Liver (tissue), 10 donors: ENCODE measurements at places on chromosomes 1 and 21. TPM values are rescaled to one million over a fixed set of nuclear protein-coding genes. Genes with fewer than 3 reads are reported as not detected.

Gene FBXO42
- 6.3 TPM for total RNA-seq

GRCh38 chr21:44094832-44095231 lies 12.4 kb upstream of the PWP2 start:
- no peaks in the 10 kb centered on the region for H3K4me1 ChIP-seq
- H3K36me3 ChIP-seq = peaks cover 20% of the 10 kb centered on the region
- no peak for DNase-seq
- H3K4me3 ChIP-seq = no peak overlapping the region

- H3K36me3 ChIP-seq = no peaks in the 10 kb centered on the region
- H3K27me3 ChIP-seq = no peaks in the 10 kb centered on the region
- H3K27ac ChIP-seq = no peak overlapping the region
These were observed 45.5 kb downstream of the TP73 start for GRCh38 chr1:3697810-3698209.

Gene MED8
- total RNA-seq = 37.6 TPM

DNA sequence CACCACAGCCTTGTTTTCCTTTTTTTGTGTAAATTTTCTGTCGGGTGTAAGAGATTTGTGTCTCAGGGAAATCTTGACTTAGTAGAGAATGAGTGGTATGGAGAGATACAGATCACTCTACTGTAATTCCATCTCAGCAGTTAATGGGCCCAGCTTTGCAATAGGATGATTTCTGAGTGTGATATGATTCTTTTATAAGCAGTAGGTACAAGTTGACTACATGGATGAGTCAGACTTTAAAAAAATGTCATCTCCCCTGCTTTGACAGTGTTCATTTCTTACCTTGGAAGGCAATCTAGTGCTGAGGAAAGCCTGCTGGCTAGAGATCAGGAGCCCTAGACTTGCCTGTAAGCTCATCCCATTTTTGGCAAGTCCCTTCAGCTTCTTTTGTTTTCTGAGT lies 261.9 kb downstream of the RYR2 start:
- DNase-seq = no peak
- H3K36me3 ChIP-seq = no peaks in the 10 kb centered on the region
- no peaks in the 10 kb centered on the region for H3K27me3 ChIP-seq
- no peaks in the 10 kb centered on the region for H3K4me1 ChIP-seq

GRCh38 chr1:4529446-4530165 lies 124.8 kb upstream of the AJAP1 start:
- H3K4me3 ChIP-seq = no peak overlapping the region
- H3K36me3 ChIP-seq = no peaks in the 10 kb centered on the region
- no peaks in the 10 kb centered on the region for H3K27me3 ChIP-seq
- H3K27ac ChIP-seq = no peak overlapping the region

Gene LMOD1
- total RNA-seq = 0.14 TPM

- no peaks in the 10 kb centered on the region for H3K27me3 ChIP-seq
- DNase-seq = no peak
- H3K4me3 ChIP-seq = no peak overlapping the region
- peak overlapping the region; percentile 97 for H3K27ac ChIP-seq
- H3K4me1 ChIP-seq = peaks cover 16% of the 10 kb centered on the region
These were observed 53.5 kb upstream of the CD34 start for GRCh38 chr1:207964195-207964966.

DNA sequence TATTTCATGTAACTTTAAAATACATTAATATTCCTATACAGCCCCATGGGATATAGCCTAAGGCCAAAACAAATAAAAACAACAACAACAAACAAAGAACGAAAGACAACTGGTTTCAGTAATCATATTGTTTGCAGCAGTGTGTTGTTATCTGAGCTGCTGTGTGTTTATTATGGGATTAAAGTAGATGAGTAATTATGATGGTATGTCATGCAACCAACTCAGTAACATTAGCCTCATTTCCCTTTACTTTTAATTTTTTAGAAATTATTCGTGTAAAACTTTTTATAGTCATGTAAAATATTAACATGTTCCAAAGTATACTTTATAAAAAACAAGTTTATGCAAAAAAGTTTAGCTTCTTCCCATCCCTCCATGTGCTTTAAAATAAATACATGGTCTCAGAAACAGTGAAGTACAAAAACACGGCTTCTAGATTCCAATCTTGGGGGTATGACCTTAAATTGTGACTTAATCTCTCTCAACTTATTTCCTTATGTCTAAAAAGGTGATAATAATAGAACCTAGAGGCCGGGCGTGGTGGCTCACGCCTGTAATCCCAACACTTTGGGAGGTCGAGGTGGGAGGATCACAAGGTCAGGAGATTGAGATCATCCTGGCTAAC lies 176.1 kb downstream of the SLC45A1 start:
- no peak for DNase-seq
- H3K27ac ChIP-seq = no peak overlapping the region

- no peaks in the 10 kb centered on the region for H3K27me3 ChIP-seq
- no peak for DNase-seq
- peak overlapping the region; percentile 31 for H3K27ac ChIP-seq
- no peak overlapping the region for H3K4me3 ChIP-seq
These were observed 52.0 kb upstream of the TINAGL1 start for GRCh38 chr1:31524186-31524901.

Gene ZNF695
- not detected for total RNA-seq
